CD8-positive, alpha-beta memory T cell (primary cell): ENCODE measurements at places on chromosomes 3 and 15. TPM values are rescaled to one million over a fixed set of nuclear protein-coding genes. Genes with fewer than 3 reads are reported as not detected.

The CLRN1 gene
- total RNA-seq: not detected

The IFT80 gene
- total RNA-seq: 9.4 TPM

The SLC22A13 gene
- total RNA-seq: 0.44 TPM

The RCCD1 gene
- 20.9 TPM for total RNA-seq

DNA sequence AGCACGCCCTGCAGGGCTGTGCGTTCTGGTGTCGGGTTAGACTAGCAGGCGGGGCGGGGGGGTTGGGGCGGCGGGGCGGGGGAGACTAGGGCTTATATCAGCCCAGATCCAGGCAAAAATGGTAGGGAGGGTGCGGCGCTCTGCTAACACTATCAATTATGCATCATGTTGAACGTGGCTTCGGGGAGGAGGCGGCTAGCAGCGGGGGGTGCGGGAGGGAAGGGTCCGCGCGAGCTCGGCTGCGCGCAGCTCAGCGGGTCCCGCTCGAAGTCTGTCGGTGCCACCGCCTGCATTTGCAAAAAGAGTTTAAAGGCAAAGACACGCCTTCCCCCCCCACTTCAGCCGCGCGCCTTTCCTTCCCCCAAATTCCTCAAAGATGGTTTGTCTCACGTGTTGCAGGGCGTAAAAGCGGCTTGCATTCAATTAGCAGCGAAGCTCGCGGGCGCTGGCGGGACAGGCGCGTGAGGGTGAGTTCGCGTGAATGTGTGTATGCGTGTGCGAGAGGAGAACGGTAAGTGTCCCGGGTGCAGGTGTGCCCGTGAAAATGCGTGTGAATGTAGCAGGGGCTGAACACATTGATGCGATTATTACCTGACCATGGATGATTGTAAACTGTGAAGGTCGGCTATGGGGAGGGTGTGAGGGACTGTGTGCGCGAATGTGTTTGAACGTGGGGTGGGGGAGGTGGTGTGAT, at the start of gene ISLR2:
Gene ISLR2 (plus strand): TSS at position 432 of the 694 bp plus-strand sequence. CDS start 2,169 bp downstream, outside the sequence.
- DNase-seq: no peak

DNA sequence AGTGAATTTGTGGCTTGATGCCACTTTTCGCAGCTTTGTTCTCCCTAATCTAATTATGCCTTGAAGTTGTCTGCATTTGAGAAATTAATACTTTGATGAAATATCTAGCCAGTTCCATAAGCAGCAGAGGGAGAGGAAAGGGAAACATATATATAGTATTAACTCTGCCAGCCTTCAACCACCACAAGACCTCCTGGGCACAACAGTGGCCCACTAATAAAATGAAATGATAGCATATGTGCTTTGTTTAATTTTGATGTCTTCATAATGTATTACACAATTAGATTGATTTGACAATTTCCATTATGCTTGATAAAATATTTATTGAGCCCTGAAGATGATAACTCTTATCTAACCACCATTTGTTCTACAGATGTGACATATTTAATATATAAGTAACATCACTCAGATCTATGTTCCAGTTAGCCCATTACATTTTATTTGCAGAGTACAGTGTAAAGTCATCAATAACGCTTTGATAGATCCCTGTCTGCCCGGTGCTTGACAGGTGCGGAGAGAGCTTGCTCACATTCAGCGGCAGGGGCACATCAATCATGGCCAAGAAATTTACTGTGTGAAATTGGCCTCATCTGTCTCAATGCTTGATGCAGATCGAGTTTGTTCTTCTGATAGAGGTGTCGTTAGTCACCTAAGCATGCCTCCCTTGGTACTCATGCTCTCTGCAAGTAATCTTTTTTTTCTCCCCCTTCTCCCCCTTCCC, 187.4 kb downstream of the MECOM start:
- no peak for DNase-seq

DNA sequence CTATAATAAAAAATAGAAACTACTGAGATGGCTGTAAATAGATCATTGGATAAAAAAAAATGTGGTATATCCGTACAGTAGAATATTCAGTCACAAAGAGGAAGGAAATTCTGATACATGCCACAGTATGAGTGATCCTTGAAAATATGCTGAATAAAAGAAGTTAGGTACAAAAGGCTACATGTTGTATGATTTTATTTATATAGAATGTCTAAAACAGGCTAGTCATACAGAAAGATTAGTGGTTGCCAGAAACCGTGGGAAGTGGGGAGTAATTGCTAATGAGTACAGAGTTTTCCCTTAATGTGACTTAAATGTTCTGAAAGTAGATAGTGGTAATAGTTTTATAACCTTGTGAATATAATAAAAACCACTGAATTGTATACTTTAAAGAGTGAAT, 24.9 kb upstream of the FAH start:
- DNase-seq: no peak

- no peak for DNase-seq
These were observed 10.5 kb upstream of the ANO10 start for GRCh38 chr3:43632269-43632733.

DNA sequence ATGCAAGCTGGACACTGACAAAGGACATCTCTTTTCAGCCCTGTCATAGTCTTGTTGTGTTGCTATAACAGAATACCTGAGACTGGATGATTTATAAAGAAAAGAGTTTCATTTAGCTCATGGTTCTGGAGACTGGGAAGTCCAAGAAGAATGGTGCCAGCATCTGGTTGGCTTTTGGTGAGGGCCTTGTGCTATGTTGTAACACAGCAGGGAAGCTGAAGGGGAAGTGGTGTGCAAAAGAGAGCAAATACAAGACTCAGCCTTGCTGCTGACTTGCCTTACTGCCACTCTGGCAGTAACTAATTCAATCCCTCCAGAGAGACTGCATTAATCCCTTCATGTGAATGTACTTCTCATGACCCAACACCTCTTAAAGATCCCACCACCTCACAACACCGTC, 356.3 kb upstream of the PROK2 start:
- DNase-seq: no peak

DNA sequence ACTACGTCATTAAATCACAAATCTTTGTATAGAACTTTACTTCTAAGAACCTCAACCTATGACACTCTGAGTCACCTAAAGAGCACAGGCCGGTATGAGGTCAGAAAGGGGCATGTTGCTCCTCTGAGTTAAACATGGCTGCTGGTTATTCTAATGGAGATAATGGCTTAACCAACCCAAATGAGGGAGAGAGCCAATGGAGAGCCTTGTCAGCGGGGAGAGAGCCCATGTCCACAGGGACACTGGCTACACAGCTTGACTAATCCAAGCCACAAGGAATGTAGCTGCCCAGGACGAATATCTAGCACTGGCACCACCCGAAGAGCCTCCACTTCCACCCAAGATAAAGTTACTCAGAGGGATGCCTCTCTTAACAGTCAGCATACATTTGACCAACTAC, 77.0 kb upstream of the STAC start:
- no peak for DNase-seq

- no peak for DNase-seq
These were observed 99.1 kb downstream of the VGLL4 start for GRCh38 chr3:11544412-11545181.
